ENCODE measurements at places on chromosomes 6 and 20.
A peak's percentile ranks its signal among the peaks of the same experiment; 100 is the strongest.

DNA sequence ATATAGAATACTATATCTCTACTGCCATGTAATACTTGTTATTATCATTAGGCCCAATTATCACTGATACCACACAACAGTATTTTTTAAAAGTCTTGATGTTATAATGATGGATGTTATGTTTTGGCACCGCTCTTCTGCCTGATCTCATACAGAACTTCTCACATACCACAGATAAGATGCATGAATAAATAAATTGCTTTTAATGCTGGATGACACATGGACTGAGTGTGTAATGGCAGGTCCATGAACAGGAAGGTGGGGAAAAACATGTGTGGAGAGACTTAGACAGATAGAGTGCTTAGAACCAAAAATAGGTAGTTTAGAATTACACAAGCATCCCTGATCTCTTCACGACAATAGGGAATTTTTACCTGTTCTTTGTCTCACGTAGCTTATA is 258.4 kb upstream of the MARCKS start:
- DNase-seq = no peak

GRCh38 chr20:407953-408842 is at the start of gene RBCK1:
TSS of gene RBCK1 (plus strand) at chr20:408299. CDS start at chr20:408758, 459 bp downstream.
- DNase-seq = peak; percentile 84

DNA sequence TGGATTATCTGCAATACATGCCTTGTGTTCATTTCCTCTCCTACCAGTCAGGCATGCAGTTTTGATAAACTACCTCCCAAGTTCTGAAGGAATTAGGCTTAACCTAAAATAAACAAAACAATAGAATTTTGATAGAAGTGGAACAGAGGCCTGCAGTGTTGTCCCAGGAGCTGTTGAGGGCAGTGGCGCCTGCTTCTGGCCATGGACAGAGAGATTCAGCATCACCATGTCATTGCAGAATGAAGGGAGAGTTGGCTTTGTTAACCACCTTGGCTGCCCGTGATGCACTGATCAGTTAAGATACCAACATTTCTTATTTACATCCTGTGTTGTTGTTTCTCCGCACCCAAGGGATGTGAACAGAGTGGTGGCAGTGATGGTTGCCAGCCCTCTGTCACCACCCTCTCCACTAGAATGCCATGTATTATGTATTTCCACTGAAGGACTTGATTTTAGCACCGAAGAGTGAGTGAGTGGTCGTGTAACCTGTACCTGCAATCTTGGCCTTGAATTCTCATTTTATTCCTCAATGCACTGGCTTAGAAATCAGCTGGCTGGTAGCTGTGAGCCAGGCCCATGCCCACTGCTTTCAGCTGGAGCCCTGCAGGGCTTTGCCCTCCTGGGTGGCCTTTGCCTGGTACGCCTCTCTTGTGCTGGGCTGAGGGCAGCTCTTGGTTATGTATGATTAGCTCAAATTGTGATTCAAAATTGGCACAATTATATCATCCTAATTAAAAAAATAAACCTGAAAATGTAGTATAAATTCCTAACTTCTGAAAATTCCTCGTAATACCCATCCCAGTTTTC is 56.5 kb downstream of the SHLD1 start:
- no peak for DNase-seq

DNA sequence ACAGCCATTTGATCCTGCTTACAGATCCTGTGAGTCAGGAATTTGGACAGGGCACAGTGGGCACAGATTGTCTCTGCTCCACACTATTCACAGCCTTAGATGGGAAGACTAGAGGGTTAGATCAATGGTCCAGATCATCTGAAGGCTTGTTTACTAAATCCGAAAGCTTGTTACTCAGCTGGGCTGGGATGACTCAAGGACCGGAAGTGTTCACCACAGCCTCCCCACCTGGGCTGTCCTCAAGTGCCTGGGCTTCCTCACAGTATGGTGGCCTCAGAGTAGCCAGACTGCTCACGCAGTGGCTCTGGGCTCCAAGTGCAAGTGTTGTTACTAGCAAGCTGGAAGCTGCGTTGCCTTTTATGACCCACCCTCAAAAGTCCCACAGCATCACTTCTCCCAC is 75.4 kb upstream of the INSM1 start:
- no peak for DNase-seq

GRCh38 chr20:18611492-18611891 is 23.6 kb downstream of the DTD1 start:
- no peak for DNase-seq

DNA sequence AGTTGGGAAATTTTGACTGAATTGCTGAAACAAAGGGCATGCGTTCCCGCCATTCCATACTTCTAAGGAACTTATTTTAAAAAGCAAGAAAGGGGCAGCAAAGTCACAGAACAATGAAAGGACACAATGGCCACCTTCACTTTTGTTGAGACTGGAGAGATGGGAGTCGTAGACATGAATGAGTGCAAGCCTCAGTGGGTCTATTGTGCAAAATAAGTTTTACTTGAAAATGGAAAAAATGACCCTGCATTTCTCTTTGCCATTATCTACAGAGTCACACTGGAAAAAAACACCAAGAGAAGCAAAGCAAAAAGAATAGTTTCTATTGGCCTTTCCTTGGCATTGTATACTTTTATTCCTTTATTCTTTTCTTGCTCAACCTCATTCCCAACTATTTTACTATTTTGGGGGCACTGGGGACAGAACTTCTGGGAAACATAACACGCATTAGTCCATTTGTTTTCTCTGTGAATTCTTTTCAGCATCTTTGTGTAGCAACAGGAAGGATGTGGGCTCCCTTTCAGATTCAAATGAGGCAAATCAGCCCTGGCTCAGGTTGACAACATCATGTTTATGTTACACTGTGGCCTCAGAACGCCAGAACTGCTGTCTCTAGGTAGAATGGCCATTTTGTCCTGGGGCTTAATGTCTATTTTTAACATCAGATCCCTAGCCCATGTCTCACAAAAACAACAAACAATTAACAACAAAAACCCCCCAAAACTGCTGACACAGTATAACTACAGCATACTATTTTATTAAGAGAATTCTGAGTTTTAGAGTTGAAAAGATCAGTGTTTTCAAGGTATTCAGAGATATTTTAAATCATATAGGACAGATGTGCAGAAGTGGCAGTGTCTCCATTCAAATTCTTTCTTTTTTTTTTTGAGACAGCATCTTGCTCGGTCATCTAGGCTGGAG is 122.2 kb downstream of the FYN start:
- DNase-seq = no peak

DNA sequence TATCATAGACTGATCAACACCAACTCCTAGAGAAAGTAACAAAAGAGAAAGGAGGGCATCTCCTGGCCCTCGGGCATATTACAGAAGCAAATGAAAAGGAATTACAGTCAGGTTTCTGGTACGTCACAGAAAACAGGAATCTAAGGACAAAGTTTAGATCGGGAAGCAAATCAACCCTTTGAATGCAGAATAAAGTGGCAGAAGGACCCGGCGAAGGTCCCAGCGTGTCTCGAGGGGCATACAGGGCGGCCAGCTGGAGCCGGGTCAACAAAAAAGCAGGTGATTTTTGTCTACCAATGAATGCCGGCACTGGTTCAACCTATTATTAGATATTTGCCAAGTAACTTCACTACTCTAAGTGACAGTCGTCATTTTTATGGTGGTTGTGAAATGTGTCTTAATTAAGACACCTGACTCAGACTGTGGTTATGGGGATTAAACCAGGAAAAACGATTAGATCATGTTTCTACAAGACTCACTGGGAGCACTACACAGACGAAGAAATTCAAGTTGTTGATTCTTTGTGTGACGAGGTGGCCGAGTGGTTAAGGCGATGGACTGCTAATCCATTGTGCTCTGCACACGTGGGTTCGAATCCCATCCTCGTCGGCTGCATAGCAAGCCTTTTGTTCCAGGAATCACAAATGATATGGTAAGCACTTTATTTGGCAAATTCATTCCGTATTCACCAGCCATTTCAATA is 12.4 kb upstream of the ZSCAN9 start:
- peak; percentile 64 for DNase-seq

DNA sequence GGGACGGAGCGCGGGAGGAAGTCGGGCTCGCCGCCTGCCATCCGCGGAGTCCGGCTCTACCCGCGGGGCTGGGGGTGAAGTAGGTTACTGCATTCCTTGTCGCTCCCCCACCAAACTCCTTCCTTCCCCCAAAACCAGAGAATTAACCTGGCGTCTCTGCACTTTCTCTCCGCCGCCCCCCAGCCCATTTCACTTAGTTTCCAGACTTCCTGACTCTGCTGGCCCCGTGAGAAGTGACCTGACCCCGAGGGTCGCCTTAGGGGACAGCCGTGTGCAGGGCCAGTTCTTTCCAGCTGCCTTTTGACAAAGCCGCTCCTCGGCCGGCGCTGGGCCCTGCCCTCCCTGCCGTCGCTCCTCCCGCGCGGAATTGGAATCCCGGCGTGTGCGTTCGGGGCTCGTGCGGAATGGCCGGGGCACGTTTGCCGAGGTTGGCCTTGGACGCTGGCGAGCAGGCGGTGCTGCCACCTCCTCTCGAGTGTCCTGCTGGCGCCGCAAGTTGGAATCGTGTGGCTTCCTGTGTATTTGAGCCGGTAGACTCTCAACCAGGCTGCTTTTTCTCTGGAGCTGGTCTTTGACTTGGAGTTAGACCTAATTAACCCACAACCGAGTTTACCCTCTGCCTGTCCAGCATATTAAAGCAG is 650 bp downstream of the DCBLD1 start:
- no peak for DNase-seq

- DNase-seq = no peak
These were observed at the start of gene ATP9A for GRCh38 chr20:51767867-51768758. TSS of gene ATP9A (minus strand) at chr20:51768390. CDS start at chr20:51768369, 21 bp downstream.

DNA sequence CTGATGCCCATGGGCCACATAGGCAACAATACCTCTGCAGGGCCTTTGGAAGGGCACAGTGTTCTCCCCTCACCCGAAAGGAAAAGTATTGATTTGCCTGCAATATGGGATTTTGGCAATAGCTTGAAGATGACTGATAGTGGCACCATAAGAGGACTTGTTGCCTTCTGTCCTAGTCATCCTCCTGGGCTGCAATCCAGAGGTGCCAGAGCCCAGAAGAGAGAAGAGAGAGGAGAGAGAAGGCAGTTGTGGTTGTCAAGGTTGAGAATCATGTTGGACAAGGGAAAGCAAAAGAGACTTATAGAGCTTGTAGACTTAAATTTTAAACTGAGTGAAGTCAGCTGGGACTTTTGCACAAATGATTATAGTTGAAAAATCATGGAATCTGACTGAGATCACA is 14.6 kb downstream of the HDGFL1 start:
- no peak for DNase-seq

DNA sequence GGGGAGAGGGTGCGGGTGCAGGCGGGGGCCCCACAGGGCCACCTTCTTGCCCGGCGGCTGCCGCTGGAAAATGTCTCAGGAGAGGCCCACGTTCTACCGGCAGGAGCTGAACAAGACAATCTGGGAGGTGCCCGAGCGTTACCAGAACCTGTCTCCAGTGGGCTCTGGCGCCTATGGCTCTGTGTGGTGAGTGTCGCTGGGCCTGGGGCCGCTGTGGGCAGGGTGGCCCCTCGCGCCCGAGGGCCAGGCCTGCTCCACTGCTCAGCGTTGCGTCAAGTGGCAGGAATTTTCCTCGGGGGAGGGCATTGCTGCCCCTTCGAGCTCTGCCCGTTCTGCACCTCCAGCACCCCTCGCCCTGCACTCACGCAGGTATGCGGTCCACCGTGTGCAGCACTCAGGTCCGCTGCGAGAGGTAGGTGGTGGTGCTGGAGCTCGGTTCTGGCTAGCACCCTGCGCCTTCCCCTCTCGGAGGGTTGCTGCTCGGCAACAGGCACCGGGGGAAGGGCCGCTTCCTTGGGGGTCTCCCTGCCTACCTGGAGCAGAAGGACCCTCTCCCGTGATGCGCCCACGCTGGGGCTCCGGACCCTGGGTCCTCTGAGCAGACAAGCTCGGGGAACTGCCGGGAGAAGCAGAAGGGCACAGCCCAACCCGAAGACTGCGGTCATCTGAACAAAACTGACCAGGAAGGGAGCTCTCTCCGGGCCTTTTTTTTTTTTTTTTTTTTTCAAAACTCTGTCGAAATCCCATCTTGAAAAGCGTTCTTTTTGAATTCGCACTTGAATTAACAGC is 674 bp downstream of the MAPK14 start:
- no peak for DNase-seq

- peak; percentile 30 for DNase-seq
These were observed 213.6 kb upstream of the DTNBP1 start for GRCh38 chr6:15876406-15876805.

DNA sequence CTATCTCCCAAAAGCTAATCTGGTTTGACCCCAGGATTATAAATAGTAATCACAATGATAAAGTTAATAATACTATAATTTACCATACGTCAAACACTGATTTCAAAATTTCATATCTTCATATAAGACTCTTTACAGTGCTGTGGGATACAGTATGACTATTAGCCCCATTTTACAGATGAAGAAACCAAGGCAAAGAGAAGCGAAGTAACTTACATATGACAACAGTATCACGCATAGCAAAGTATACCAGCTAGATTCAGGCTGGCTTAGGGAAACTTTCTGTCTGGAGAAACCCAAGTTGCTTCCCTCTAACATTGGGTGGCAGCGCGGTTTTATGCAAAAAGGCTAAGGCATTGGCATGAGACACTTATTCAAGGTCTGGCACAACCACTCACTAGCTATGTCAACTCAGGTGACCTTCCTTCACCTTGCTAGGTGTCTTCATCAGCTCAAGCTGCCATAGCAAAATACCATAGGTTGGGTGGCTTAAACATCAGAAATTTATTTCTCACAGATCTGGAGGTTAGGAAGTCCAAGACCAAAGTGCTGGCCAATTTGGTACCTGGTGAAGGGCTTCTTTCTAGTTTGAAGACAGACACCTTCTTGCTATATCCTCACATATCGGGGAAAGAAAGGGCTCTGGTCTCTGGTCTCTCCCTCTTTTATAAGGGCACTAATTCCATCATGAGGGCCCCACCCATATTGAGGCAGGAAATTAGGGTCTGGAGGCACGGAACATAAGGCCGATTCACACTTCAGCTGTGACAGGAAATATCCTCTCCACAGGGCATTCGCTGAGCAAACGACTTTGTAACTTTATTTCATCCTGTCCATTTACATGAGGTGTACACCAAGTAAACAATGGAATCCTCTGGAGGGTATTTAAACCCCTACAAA is 22.4 kb upstream of the UTRN start:
- no peak for DNase-seq

- DNase-seq = no peak
These were observed 6.6 kb upstream of the C20orf202 start for GRCh38 chr20:1196634-1197033.

DNA sequence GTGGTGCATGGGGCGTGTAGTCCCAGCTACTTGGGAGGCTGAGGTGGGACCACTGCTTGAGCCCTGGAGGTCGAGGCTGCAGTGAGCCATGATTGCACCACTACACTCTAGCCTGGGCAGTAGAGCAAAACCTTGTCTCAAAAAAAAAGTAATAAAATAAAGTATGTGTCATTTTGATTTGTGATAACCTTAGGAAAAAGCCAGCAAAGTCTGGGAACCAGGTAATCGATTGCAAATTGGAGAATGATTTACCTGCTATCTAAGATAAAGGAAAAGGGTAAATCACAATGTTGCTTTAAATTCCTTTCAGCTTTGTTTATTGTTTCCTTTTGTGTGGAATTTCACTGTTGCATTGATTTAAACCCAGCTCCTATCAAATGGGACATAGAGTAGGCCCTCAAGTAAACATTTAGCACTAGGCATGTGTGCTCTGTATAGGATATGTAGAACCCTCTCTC is 59.0 kb downstream of the SGK1 start:
- no peak for DNase-seq
